ENCODE measurements at places on chromosomes 11 and 22.

DNA sequence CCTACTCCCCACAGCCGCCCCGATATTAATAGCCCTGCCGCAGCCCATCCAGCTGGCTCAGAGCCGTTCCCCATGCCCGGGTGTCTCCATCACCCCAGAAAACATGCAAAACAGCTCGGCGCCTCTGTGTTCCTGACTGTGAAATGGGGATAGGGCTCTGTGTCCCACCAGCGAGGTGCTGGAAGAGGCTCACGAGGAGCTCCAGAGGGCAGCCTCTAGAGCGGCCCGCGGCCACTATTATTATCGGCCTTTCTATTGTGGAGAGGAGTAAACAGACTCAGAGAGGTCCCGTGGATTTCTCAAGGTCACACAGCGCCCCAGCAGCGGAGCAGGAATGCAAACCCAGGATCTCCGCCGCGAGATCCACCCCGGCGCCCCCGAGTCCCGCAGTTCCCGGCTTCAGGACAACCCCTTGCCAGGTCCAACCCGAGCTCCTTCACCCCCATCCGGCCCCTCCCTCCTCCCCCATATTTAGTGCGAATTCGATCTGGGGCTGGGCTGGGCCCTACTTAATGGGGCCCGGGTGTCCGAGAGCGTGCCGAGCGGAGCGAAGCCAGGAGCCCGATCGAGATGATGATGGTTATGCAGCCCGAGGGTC, at the start of gene ACTN3:
ACTN3 (plus strand) TSS at position 536 of the 598 bp plus-strand sequence; CDS start at position 571, 35 bp downstream.
- no peak for DNase-seq

GRCh38 chr22:44325718-44326490, 13.2 kb upstream of the SHISAL1 start:
- DNase-seq, result no peak

- DNase-seq, result no peak
Measured at GRCh38 chr22:44309137-44309536, 3.6 kb downstream of the SHISAL1 start.

DNA sequence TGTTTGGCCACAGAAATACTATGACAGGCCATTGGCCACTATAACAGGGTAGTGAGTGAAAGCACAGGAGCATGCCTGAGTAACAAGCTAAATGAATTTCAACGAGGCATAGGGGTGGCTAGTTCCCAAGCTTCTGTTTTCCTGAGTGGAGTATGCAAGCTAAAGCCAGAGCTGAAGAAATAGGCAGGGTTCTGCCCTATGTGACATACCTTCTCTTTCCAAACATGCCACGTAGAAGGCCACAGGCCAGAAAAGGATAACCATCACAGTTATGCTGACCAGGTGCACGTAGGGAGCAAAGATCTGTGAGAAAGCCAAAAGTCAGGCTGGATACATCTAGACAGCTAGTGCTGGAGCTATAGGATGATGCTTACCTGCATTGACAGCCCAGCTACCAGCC, 30.6 kb downstream of the GDPD4 start:
- no peak for DNase-seq

GRCh38 chr11:8567602-8568198, 26.3 kb downstream of the STK33 start:
- no peak for DNase-seq

DNA sequence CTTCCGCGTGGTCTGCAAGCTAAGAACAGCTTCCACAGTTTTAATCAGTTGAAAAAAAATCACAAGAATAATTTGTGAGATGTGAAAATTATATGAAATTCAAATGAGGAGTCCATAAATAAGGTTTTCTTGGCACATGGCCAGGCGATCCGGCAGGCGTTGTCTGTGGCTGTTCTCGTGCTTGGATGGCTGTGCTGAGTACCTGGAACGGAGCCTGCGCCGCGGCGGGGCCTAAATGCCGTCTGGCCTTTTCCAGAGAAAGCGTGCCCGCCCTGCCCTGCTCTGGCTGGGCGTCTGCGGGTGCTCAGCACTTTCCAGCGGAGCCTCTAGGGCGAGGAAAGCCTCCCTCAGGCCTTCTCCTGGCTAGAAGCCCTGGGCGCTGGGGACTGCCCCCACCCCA, 41.8 kb downstream of the OSBPL5 start:
- DNase-seq, result no peak

DNA sequence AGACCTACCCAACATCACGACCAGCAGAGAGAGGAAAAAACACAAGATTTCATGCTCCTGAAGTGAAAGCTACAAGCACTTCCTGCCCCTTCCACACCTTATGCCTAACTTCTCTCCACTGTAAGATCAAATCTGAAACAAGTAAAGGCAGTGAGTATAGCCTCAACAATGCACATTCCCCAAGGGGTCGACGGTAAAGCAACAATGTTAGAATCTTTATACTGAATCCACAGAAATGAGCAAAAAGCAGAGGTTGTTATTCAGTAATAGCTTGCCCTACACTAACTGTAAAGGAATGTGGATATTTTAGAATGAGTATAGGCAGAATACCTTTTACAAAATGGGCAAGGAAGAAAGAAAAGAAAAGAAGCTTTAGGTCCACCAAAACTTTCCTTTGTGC, 15.6 kb downstream of the ARFGAP3 start:
- DNase-seq, result no peak

GRCh38 chr11:119964136-119965025, 173.5 kb downstream of the TRIM29 start:
- no peak for DNase-seq

DNA sequence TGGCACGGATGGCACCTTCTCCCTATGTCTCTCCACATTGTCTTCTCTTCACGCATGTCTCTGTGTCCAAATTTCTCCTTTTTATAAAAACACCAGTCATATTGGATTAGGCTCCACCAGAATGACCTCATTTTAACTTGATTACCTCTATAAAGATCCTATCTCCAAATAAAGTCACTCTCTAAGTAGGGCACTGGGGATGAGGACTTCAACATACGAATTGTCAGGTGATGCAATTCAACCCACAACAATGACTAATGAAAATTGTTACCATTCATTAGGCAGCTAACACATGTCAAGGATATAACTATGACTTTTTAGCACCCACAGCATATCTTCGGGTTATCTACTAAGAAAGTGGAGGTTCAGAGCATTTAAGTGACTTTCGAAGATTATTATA, 55.5 kb upstream of the USP47 start:
- no peak for DNase-seq

DNA sequence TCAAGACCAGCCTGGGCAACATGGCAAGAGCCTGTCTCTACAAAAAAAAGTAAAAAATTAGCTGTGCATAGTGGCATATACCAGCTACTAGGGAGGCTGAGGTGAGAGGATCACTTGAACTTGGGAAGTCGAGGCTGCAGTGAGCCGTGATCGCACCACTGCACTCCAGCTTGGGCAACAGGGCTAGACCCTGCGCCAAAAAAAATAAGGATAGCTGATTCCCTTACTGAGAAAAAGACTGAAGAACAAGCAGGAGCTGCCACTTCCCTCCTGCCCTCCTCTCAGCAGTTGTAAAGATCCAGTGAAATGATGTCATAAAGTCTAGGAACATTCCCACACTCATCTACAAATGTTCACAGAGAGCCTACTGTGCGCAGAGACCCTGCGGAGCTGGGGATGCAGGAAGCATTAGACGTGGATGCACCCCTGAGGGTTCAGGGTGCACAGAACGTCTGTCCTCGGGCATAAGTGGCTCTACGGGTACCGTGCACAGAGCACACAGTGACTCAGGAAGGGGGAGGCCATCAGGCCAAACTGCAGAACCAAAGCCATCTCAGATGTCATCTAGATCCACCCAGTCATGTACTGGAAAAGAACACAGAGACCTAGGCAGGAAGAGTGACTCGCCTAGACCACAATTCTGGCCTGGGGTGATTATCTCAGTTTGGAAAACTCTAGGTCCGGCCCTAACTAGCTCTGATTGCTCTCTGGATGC, 11.7 kb downstream of the SEC14L2 start:
- DNase-seq, result no peak

DNA sequence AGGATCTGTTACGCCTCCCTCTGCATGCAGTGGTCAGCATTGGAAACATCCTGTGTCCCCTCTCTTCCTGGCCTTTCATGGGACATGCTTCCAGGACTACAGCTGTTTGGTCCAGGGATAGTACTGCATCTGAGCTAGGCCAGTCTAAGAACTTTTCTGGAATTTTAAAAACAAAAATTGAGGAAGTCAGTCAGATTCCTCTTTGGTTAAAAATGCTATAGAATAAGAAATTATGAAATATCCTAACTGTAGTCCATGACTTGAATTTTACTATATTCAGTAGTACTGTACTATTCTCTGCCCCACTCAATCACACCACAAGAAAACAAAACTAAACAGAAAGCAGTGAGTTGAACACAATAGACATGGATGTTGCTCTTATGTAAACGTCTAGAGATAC, 201.0 kb upstream of the CADM1 start:
- no peak for DNase-seq

DNA sequence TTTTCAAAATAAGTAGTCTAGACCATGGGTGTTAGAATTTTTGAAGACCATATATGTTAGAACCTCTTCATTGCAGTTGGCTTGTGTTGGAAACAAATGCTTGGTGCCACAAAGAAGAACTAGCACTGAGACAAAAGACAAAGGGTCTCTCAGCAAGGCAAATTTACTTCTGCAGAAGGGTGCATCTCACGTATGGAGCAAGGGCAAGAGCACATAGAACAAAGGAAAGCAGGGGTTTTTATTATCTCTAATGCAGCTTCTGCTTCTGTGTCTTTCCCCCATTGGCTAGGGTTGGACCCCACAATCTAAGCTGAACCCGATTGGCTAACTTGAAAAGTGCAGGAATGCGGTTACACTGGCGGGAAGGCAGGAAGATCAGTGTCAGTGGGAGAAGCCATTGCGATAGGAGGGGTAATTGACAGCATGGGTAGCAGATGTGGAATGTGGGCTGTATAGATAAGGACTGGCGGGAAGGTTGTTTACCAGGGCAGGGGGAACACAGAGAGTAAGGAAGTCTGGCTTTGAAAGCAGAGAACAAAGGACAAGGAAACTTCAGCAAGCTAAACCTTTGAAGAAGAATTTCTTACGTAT, 9.2 kb upstream of the RBMXL2 start:
- no peak for DNase-seq

GRCh38 chr22:48321986-48322545, 1505.6 kb downstream of the BRD1 start:
- no peak for DNase-seq

DNA sequence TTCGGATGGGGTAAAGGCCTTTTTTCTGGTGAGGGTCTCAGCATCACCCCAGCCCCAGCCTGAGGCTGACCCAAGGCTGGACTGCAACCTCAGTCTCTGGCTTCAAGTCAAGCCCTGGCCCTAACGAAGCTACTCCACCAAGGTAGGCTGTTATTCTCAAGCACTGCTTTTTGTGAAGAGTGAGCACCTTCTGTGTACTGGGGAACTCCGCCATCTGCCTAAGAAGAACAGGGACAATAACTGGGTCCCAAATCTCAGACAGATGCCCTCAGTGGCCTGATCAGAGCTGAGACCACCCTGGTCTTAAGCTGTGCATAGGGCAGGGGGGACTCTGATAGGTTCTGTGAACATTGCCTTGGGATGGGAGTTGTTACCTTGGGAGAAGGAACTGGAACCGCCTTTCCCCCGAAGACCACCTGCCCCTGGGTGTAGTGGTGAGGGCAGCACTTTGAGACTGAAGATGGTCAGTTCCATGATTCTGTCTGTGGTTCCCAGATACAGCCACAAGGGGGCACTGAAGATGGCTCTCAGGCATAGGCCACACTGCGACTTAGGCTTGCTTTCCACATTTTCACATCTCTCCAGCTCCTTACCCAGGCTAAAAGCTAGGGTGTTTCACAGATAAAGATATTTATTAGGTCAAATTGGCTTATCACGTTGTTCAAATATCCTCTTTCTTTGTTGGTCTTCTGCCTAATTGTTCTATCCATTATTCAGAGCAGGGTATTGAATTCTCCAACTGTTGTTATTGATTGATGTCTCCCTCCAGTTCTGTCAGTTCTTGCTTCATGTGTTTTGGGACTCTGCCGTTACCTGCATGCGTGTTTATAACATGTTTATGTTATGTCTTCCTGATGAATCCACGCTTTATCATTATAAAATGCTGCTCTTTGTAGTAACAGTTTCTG, 11.8 kb upstream of the UVRAG start:
- no peak for DNase-seq

- no peak for DNase-seq
Measured at GRCh38 chr11:116055064-116055463, 550.8 kb upstream of the CADM1 start.

DNA sequence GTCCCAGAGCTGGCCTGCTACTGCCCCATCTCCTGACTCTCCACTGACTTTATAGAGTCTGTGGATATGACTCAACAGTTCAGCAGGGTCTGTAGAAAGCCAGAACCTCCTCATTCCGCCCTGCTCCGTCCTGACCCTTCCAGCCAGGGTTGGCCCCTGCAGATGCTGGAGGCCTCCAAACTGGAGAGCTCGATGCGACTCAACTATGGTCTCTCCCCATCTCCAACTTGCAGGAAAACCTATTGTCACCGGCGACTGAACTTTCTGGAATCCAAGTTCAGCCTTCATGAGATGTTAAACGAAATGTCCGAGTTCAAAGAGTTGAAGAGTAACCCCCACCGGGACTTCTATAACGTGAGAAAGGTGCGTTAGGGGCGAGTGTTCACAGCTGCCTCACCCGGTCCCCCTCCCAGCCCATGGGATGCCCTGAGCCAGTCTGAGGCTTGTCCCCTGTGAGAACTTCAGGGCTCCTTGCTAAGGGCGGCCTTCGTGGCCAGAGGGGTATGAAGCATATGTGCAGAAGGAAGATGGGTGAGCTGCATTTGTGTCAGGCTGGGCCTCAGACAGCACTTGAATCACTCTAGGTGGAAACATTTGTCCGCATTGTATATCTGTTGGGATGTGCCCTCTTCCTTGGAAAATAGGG, 32.1 kb downstream of the AMPD3 start:
- DNase-seq, result no peak

- DNase-seq, result no peak
Measured at GRCh38 chr11:127713226-127713625, 712.7 kb upstream of the KIRREL3 start.

- no peak for DNase-seq
Measured at GRCh38 chr22:39989633-39990032, 5.1 kb upstream of the FAM83F start.

DNA sequence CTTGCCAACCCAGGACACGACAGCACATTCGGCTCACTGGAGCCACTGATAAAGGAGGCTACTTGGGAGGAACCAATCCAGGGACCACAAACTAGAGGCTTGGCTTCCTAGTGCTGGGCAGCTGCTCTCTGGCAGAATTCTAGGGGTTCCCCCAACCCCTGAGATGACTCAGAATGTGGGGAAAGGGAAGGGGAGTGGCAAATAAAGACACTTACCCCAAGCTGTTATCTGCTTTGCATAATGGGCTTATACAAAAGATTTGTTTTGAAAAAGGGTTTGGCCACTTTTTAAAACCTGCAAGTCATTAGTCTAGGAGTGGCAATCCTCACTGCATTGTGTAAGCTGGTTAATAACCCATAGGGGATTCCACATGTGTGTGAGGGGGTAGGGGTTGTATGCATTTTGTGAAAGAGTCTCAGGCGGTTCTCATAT, 64.1 kb upstream of the LMO1 start:
- no peak for DNase-seq

GRCh38 chr11:119192111-119192510, 6.8 kb downstream of the NHERF4 start:
- no peak for DNase-seq

GRCh38 chr11:68649851-68650555, 34.3 kb upstream of the GAL start:
- no peak for DNase-seq

All from NCI-H1436 treated with DMSO at 0.1 percent for 48 hours (cell line).